Retina (tissue), 1 donor: ENCODE measurements at places on chromosomes 5 and 9.

DNA sequence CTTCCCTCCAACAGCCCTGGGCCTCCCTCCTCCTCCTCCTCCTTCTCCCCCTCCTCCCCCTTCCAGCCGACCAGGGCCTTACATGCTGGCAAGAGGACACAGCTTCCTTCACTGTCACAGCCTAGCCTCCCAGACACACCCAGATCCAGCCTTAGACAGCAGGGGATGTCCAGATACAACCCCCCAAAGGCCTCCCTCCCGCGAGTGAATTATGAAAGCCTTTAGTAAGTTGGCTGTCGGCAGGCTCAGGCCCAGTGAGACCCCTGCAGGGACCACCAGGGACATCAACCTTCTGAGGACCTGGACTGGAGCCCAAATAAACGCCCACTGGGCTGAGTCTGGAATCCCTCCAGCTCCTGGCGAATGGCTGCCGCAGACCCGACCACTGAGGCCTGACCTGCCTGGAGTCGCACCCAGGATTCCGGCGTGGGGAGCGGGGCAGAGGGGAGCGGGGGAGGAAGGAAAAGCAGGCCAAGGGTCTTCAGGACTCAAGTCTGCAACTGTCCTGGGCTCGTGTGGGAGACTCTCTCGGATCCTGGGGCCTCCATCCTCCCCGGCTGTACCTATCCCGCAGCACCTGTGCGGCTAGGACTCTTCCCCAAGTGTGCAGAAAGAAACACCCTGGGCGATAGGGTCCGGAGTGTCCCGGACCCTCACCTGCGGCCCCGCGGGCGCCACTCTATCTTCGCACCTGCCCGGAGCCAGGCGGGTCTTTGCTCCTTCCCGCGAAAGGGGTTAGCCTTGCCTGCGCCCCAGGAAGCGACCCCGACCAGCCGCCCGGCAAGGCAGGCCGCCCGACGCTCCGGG is 705 bp downstream of the SEPTIN8 start:
- DNase-seq, result peak; percentile 62

- peak; percentile 3 for DNase-seq
These were observed 90.6 kb downstream of the LMX1B start for GRCh38 chr9:126704157-126704891.

DNA sequence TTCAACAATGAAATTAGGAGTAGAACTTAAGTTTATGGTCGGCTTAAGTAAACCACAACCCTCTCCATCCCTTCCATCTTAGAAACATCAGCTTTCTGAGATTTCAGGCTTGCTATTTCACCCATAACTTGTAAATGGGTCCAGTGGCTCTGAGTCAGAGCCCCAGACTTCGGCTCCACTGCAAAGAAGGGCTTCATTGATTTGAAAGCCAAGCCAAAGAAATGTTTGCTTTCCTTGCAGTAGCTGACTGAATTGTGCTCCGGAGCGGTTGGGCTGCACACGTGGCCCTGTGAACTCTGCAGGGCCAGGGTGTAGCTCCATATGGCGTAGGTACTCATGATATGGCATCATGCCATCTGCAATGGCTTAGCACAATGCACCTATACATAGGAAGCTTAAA is 57.0 kb downstream of the NREP start:
- DNase-seq, result no peak

DNA sequence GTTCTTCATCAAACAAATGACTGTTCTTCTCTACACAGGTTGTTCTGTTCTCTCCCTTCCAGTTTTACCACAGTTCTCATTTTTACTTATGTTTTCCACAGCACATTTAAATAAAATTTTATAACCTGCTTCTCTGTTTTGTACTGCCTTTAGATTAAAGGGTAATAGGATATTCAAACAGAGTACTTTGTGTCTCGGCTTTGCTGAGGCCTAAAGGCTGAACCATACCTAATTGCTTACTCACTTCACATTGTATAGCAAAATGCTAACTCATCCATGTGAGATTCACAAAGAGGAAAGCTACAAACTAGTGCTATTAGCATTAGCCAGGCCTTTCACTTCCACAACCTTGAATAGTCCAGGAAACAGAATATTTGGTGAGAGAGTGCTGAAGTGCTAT is 200.3 kb downstream of the TRPM3 start:
- peak; percentile 28 for DNase-seq

- no peak for DNase-seq
These were observed 626.7 kb downstream of the BNC2 start for GRCh38 chr9:16243798-16244197.
